Renal cortex interstitium (tissue), 15 donors: ENCODE measurements at places on chromosomes 3 and 15. TPM values are rescaled to one million over a fixed set of nuclear protein-coding genes. Genes with fewer than 3 reads are reported as not detected.
A peak's percentile ranks its signal among the peaks of the same experiment; 100 is the strongest.

- DNase-seq: no peak
Observed at GRCh38 chr3:155110996-155111901, 31.1 kb downstream of the MME start.

DNA sequence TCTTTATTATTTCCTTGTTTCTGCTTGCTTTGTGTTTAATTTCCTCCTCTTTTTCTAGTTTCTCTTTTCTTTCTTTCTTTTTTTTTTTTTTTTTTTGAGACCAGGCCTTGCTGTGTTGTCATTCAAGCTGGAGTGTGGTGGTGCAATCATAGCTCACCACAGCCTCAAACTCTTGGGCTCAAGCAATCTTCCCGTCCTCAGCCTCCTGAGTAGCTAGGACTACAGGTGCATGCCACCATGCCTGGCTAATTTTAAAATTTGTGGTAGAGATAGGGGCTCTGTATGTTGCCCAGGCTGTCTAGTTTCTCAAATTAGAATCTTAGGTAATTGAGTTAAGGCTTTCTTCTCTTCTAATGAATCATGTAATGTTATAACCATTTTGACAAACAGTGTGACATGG is 22.4 kb downstream of the SLMAP start:
- DNase-seq: no peak

DNA sequence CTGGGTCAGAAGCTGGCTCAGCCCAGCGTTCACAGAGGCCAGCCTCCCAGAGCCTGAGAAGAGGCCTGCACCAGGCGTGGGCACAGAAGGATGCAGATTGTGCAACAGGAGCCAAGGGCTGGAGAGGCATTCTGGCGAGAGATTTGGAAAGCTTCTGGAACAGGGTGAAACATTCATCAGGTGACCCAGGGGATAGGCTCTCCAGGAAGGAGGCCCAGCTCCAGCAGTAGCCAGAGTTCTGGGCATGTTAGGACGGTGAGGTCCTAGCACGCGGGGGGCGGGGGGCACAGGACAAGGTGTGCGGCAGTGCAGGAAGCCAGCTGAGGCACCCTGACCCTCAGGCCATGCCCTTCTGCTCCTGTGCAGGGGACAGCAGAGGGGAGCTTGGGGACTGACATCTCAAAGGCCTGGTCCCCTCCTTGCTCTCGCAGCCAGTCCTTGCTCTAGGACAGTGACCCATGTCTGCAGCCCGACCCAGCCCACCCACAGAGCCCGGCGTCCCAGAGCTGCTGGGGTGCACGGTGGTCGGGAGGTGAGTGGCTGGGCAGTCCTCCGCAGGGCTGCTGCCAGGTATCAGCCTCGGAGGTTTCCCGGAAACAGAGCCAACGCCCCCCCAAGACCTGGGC is 111.7 kb upstream of the KLF13 start:
- DNase-seq: no peak

- no peak for DNase-seq
Observed at GRCh38 chr3:71163198-71163918, 420.2 kb downstream of the FOXP1 start.

DNA sequence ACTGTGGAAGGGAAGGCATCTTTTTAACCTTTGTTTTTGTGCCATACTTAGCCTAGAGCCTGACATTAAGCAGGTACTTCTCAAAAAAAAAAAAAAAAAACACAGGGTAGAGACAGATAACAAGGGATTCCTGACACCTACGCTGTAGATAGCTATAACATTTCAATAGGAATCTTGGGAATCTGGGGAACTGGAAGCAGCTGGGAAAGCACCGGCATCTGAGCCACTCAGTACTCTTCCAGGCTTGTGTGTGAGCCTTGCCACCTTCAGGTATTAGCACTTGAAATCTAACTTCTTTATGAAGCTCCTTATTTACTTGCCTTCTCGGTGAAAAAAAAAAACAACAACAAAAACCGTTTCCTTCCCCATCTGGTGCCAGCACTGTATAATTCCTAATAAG is 46.8 kb downstream of the PIK3CA start:
- no peak for DNase-seq

TIPIN gene
- polyA plus RNA-seq: 16.1 TPM

DNA sequence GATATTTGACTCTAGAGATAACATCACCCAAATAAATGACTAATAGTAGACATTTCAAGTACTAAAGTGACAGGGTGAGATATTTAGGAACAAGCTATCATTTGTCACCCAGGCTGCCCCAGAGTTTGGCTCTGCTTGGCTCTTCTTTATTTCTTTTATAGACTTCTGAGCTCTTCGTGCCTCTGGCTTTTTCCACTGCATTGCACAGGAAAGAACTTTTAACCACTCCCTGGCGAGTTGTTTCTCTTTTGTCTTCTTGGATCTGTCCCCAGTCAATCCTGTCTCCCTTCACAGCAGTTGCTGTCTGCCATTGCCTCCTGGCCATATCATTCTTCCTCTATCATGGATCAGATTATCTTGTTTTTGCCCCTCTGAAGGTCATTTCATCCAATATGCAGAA is 339.2 kb upstream of the DCBLD2 start:
- no peak for DNase-seq

CASR gene
- 30.5 TPM for polyA plus RNA-seq

GRCh38 chr15:58571491-58571890 is 139.7 kb downstream of the LIPC start:
- no peak for DNase-seq

CFAP161 gene
- polyA plus RNA-seq: 0.32 TPM

DNA sequence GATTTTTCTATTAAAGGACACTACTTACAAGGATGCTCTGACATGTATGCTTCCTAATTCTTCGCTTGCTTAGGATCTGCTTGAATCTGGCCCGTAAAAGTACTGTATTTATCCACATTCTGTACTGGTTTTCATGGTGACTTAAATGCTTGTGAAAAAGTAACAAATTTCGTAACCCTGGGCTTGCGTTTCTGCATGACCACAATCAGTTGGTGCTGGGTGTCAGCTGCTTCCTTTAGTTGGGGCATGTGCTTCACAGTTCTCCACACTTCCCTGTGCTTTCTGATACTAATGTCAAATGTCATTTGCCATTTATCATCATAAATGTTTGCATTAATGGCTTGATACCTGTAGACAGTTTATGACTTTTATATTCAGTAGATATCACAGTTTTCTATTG is 218.4 kb upstream of the MLF1 start:
- no peak for DNase-seq

SMARCC1 gene
- polyA plus RNA-seq: 140 TPM

GRCh38 chr3:66270288-66270687 is 49.5 kb downstream of the SLC25A26 start:
- no peak for DNase-seq

DNA sequence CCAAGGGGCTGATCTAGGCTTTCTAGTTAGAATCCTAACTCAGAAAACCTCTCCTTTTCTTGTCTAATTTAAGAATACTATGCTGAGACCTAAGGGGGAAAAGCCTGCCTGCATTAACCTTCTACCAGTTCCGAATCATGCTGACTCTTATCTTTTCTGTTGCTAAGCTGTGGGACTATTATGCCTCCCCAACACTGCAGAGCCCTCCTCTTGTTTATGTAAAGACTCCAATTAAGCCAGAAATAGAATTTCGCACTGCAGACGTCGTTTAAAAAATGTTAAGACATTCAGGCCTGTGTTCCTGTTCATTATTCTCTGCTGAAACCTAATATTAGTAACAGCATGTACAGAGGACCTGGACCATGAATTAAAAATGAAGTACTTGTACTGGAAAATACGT is 310.6 kb upstream of the ATP11B start:
- no peak for DNase-seq

GRCh38 chr3:4720316-4721075 is 227.3 kb downstream of the ITPR1 start:
- peak; percentile 61 for DNase-seq

- DNase-seq: no peak
Observed at GRCh38 chr3:30520699-30521098, 85.7 kb upstream of the TGFBR2 start.

GRCh38 chr3:146969356-146969755 is 364.2 kb upstream of the PLSCR5 start:
- no peak for DNase-seq

GRCh38 chr3:101828691-101829436 is 20.4 kb upstream of the NFKBIZ start:
- no peak for DNase-seq

GRCh38 chr3:175207361-175207760 is 348.2 kb downstream of the NAALADL2 start:
- no peak for DNase-seq

DNA sequence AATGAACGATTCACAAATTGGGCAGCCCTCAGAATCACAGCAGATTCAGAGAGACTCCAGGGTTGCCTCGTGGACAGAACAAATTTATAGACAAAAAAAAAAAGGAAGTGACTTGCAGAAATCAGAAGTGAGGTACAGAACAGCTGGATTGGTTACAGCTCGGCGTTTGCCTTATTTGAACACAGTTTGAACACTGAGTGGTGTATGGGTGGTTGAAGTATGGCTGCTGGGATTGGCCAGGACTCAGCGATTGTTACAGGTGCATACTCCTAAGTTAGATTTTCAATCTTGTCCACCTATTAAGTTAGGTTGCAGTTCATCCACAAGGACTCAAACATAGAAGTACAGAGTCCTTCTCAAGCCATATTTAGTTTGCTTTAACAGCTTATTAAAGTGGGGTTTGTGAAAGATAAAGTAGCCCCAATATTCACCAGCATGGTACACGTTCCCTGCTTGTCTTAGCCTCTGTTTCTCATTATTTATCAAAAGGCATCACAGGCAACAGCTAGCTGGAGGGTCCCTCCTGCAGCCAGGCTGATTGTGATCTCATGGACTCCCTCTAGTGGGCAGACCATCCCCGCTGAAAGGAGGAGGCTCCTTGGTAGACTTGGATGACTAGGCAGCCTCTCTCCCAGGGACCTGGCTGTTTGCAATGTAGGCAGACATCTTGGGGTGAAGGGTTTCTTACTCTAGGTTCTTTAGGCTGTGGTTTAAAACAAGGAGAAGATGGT is 17.6 kb upstream of the ALDH1L1 start:
- DNase-seq: no peak

MYO1E gene
- 193 TPM for polyA plus RNA-seq

- no peak for DNase-seq
Observed at GRCh38 chr3:56926243-56926946, 124.6 kb upstream of the ARHGEF3 start.

GRCh38 chr3:64536166-64536565 is 151.6 kb downstream of the ADAMTS9 start:
- no peak for DNase-seq

NR2E3 gene
- 0.34 TPM for polyA plus RNA-seq

EIF4E3 gene
- polyA plus RNA-seq: 14.9 TPM

TF gene
- polyA plus RNA-seq: 9.1 TPM

- no peak for DNase-seq
Observed at GRCh38 chr15:87916208-87916607, 340.3 kb downstream of the NTRK3 start.

FOXL2 gene
- polyA plus RNA-seq: not detected

GRCh38 chr3:107928084-107928445 is 162.8 kb downstream of the CD47 start:
- DNase-seq: peak; percentile 24

SOX2 gene
- polyA plus RNA-seq: 0.80 TPM

- DNase-seq: no peak
Observed at GRCh38 chr3:117748131-117748530, 1038.6 kb downstream of the TUSC7 start.

GRCh38 chr3:143808030-143808429 is 40.2 kb downstream of the SLC9A9 start:
- no peak for DNase-seq

DNA sequence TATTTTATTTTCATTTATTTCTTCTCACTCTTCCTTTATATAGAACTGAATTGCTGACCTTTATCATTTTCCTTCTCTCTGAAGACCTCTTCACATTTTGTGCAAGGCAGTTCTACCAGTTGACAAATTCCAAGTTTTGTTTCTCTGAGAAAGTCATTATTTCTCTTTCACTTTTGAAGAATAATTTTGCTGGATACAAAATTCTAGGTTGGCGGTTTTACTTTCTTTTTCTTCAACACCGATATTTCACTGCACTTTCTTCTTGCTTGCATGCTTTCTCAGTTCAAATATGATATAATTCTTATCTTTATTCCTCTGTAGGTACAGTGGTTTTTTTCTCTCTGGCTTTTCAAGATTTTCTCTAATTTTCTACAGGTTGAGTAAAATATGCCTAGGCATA is 15.9 kb downstream of the RFX7 start:
- no peak for DNase-seq

GRCh38 chr3:99902091-99902490 is 84.4 kb downstream of the CMSS1 start:
- no peak for DNase-seq

- no peak for DNase-seq
Observed at GRCh38 chr3:157692468-157692867, 189.3 kb upstream of the VEPH1 start.

DNA sequence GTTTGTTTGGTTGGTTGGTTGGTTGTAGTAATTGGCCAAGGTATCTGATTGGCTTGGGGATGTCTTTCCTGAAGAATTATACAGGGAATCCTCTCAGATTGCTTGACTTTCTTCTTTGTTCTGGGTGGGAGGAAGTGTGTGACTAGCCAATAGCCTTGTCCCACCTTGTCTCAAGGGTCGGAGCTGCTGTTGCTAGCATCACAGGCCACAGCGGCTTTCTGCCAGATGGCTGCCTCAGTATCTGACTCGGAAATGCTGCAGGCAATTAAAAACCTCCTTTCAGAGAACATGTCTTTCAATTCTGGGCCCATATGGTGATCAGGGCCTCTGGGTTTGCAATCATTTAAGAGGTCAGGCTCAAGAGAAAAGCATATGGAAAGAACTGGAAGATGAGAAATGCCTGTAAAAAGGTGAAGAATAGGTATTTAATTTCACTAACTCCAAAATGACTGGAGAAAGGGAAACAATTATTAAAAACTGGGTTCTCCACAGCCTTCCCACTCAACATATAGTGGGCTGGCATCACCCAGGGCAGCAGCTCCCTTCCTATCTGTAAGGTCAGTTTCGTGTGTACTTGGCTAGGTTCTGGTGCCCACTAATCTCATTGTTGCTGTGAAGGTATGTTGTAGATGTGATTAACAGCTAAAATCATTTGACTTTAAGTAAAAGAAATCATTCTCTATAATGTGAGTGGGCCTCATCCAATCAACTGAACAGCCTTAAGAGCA is 32.4 kb downstream of the TGFBR2 start:
- DNase-seq: no peak

DNA sequence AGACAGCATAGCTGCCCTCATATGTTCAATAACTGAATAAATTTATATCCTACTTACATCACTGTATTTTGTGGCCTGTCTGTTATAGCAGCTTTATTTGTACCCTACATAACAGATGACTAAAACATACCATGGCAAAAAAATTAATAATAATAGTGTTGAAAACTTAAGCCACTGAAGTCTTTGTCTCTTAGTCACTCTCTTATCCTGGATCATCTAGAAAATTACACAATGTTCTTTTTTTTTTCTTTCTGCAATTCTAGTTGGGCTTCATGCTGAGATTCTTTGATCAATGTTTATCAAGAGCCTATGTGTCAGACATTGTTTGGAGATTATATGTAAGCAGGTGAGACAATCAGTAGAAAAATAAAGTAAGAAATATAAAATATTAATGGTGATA is 519.3 kb upstream of the ARPP21 start:
- no peak for DNase-seq

GRCh38 chr15:77901921-77902750 is 175.4 kb downstream of the TBC1D2B start:
- no peak for DNase-seq
